ENCODE measurements at places on chromosomes 7 and 10.

DNA sequence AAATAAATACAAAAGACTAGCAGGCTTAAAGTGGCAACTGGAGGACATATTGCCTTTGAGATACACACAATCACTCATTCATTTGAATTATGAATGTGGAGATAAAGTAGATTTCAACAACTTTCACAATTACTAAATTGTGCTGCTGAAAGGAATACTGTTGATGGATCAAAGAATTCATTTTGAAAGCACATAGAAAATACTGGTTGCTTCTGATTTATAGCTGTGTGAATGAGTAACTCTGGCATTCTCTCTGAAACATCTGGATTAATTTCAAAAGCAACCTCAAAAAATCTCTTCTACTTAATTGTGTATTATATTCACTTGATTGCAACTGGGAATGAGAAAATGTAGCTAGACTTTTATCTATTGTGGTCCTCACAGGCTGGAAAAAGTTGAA, 397.6 kb downstream of the THSD7A start:
- no peak for DNase-seq

- no peak for DNase-seq
These were observed 8.5 kb upstream of the AOAH start for GRCh38 chr7:36732806-36733205.

GRCh38 chr10:124384172-124384571, 34.6 kb downstream of the OAT start:
- DNase-seq: no peak

DNA sequence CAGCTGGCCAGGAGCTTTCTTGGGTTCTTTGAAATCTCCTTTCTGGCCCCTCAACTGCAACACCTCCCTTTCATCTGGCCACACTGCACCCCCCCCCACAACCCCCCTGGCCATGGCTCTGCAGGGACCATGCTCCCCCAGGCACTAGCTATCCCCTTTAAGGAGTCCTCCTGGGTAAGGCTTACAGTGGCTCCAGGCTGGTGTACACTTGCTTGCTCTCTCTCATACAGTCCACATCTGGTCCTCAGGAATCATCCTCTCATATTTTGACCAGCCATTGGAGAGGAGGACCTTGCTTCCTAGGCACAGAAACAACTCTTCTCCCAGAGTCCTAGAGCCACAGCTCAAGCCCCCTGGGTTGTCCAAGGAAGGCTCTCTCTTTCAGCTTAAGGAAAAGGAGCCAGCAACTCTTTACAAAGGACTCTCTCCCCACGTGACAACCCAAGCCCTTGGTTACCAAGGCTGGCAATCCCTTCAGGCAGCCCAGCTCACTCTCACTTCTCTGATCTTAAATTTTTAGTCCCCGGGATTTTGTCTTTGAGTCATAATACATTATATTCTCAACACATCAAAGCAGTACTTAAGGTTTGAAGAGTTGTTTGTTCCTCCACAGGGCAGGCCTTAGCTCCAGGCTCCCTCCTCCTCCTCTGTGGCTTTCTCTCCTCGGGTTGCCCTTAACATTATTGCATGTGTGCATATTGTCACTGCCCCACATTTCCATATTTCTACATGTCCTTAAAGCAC, 9.9 kb downstream of the GARIN1A start:
- no peak for DNase-seq

DNA sequence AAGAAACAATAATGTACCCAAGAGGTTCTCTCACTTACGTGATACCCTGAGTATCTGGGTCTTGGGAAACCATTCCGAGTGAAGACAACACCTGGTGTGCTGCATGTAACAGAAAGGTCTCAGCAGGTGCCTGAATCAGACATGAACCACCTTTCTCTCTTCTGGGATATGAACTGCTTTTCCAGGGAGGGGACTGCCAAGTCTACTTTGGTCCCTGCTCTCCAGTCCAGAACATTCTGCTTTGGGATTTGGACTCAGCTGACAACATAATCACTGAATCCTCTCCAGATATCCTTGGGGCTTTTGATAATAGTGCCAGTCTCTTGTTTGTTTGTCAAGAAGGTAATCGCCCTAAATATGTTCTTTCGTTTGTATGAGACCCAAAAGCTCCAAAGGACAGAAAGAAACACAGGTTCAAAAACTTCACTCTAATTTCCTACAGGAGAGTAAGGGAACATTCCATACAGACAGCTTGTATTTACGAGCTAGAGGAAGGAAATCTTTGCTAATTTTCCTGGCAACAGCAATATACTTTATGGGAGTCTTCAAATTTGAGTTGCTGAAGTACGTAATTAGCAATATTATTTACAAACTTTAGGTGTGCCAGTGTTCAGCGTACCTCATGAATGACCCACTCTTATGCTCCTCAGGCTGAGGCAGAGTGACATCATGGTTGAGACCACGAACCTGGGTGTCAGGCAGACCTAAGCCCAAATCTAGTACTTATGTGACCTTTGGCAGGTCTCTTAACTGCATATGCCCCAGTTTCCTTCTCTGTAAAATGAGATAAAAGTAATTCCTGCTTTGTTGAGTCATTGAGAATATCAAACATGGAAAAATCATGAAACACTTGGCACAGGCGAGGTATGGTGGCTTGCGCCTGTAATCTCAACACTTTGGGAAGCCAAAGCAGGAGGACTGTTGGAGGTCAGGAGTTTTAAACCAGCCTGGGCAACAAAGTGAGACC, 5.4 kb downstream of the ABLIM1 start:
- no peak for DNase-seq

GRCh38 chr10:63608511-63608910, 87.3 kb downstream of the REEP3 start:
- DNase-seq: no peak

DNA sequence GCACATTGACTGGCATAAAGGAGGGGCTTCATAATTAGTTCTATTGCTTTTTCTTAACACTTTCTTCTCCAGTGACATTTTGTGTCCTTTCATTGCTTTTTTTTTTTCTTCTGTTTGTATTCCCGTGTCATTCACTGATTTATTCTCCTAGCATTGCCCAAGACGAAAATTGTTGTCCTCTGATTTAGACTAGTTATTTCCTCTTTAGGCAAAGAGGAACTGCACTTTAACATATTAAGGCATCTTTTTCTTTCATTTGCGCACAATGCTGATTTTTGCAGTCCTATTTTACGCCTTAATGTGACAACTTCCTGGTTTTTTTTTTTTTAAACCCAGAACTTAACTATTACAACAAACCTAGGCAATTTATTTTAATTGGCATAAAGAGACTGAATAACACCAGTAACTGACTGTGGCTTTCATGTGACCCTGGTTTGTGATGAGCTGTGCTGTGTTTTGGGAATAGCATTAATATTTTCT, 39.7 kb downstream of the ARID5B start:
- peak; percentile 74 for DNase-seq

- DNase-seq: no peak
These were observed 11.1 kb downstream of the MAFK start for GRCh38 chr7:1541431-1542162.

- DNase-seq: no peak
These were observed 11.7 kb downstream of the ORC5 start for GRCh38 chr7:104196161-104196560.

- DNase-seq: no peak
These were observed 257 bp downstream of the WAC start for GRCh38 chr10:28533186-28533564.

GRCh38 chr7:111788286-111789047, 226.2 kb upstream of the IMMP2L start:
- DNase-seq: no peak

- peak; percentile 66 for DNase-seq
These were observed 136.1 kb downstream of the ICA1 start for GRCh38 chr7:8125680-8126444.

DNA sequence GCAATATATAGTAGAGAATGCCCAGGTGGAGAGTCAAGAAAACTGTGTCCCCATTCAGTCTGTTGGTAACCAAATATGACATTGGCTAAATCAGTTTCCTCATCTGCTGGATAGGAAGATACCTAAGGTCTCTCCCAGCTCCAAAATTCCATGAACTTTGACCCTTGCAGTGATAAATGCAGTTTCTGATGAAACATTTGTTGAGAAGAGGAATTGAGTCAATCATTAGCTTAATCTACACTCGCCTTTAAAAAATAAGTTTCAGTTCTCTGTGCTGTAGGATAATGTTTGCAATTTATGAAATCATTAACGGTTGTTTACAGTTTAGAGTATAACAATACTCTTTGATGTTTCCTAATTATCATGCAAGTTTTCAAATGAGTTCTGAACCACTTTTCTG, 38.0 kb upstream of the SLC25A13 start:
- no peak for DNase-seq

Data from NAMALWA (cell line).